Psoas muscle (tissue), 8 donors: ENCODE measurements at places on chromosomes 7 and 10.

GRCh38 chr7:74365322-74366022 is 76.3 kb downstream of the CLIP2 start:
- DNase-seq = peak; percentile 67

GRCh38 chr7:71982851-71983250 is 429.3 kb downstream of the CALN1 start:
- no peak for DNase-seq

- no peak for DNase-seq
These were observed 182.8 kb downstream of the ARHGAP12 start for GRCh38 chr10:31745612-31746376.

DNA sequence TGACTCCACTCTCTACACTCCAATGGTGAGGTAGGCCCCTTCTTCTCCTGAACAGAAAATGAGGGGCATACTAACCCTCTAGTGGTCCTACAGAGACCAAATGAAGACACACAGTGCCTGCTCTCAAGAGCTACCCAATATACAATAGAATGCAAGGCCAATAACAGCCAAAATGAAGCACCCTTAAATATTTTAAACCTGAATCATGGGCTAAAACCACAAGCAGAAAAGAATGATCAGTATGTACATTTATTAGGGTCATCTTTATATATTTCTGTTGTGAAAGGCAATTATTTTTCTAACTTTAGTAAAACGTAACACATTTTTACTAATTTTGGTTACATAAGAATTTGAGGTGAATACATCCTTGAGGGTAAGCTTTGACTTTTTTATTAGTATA is 49.9 kb upstream of the COL1A2 start:
- no peak for DNase-seq

GRCh38 chr7:129332254-129333035 is 101.8 kb upstream of the STRIP2 start:
- no peak for DNase-seq

DNA sequence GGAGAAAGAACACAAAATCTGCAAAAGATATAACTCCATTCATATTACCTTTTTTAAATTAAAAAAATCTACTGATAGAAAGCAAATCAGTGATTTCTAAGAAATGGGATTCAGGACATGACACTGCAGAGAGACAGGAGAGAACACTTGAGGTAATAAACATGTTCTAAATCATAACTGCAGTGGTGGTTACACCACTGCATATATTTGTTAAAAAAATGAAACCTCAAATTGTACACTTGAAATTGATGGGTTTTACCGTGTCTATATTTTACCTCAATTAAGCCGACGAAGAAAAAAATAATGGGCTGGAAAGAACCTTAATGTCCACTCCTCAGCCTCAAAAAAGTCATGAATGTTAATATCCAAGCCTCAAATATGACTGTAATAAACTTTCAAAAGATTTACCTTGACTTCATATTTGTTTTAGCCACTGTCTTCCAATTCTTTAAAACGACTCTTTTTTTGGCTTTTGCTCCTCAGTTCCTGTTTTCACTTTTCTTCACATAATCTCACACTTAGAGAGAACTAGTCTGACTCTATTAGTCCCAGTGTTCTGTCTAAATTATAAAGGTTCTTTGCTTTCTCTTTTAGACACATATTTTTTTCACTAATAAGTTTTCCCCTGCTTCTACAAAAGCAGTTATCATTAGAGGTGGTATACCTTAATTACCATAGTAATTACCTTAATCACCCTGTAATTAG is 502.4 kb downstream of the GRM8 start:
- no peak for DNase-seq

DNA sequence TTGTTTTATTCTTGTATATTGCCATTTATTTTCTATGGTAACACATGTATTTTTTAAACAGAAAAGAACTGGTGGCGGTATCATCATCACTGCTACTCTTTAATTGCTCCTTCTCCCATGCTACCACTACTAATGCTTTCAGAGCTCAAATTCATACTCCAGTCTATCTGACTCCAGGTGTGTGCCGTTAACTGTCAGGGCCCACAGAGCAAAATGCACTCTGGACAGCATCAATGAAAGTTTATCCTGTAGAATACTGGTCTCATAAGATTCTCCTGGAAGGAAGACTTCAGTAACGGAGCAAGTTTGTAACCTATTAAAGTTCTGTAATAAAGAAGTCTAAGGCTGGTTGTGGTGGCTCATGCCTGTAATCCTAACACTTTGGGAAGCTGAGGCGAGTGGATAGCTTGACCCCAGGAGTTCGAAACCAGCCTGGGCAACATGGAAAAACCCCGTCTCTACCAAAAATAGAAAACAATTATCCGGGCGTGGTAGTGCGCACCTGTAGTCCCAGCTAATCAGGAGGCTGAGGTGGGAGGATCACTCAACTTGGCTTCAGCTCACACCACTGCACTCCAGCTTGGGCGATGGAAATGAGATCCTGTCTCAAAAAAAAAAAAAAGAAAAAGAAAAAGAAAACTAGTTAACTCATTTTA is 18.4 kb downstream of the ZNRF2 start:
- DNase-seq = no peak
